NCI-H187 treated with DMSO at 0.1 percent for 48 hours (cell line): ENCODE measurements at places on chromosomes 7 and 10.

DNA sequence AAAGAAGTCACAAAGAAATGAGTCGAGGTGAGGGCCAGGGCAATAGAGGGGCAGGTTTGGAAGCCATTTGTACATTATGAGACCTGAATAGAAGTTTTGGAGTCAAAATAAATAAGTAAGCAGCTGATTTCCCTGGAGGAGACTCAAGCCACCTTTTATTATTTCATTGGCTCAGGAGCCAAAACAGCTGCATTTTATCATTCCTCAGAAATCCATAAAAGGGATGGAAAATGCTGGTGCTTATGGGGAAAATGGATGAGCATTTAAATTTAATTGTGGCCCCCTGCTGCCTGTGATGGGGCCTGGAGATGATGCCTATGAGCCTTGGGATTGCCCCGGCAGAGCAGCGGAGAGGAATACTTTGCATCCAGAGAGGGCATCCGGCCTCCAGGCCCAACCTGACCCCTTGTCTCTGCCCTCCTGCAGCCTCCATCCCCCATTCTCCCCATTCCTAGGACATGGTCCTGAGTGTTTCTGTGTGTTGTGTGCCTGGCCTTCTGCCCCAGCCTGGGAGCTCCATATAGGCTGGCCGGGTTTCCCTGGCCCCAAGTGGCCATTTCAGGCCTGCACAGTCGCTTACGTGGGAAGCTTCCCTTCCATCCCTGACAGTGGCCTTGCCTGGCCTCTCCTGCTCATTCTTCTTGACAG lies 296.8 kb upstream of the ZMIZ1 start:
- DNase-seq = no peak

GRCh38 chr10:12707461-12708185 lies 293.9 kb downstream of the CCDC3 start:
- no peak for DNase-seq

DNA sequence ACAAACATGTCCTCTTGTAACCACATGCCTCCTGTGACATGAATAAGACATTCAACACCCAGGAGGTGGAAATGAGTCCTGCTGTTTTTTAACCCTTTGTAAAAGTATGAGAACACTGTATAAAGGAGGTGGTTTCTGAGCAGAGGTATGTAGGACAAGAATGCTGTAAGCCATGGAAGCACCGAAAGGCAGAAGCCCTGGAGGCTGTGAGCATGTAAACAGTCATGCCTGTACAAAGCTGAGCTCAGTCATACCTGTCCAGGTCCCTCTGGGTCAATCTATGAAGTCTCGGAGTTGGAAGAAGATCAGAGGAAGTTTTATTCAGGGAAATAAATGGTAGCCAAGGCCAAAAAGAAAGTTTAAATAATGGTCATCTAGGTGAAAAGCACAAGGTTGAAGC lies 34.7 kb upstream of the XPNPEP1 start:
- DNase-seq = no peak

DNA sequence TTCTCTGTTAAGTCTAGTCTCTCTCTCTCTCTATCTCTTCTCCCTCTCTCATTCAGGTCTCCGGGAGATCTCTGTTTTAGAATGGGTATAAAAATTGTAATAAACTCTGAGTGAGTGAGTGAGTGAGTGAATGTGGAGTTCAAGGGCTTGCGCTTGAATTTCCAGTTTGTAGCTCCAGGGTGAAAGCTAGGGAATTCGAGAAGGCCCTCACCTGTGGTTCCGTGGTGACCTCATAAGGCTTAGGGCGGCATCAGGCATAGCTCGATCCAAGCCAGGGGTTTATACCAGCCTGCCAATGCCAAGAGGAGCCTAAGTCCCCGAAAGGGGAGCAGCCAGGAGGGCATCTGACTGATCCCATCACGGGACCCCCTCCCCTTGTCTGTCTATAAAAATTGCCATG lies 456 bp downstream of the AKR1B15 start:
- no peak for DNase-seq

DNA sequence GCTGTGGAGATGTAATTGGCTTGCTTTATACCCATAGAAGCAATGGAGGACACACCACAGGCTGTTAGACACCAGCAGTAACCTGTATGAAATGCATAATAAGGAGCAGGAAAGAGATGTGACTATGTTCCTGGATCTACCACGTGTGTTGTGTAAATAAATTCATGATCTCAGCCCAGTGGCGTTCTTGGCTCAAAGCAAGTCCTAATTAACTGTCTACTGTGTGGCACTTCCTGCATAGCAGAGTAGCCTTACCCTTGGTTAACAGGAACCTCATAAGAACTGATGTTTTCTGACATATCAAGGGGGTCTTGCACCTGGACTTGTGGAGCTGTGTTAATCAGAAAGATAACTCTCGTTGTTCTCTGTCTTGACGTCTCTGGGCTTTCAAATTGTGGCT lies 25.7 kb upstream of the FAM180A start:
- no peak for DNase-seq
